ENCODE measurements at places on chromosomes 7 and 10. TPM values are rescaled to one million over a fixed set of nuclear protein-coding genes. Genes with fewer than 3 reads are reported as not detected.

Gene ADCYAP1R1
- total RNA-seq, result not detected

DNA sequence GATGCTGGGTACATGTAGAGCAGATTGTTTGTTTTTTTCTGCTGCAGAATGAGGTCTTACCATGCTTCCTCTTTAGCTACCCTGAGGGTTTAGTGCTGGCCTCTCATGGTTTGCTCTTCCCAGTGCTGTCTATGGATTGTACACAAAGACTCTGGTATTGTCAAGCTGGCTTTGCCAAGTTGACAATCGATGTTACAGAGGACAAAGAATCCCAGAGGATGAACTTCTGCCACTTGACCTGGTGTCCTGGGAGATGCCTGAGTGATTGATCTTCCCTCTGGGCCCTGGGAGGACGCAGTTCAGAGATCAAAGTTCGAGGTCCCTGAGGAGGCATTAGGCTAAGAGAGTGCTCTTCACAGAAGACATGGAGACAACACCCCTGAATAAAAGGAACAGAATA is 865.4 kb downstream of the CCSER2 start:
- peaks cover 7% of the 10 kb centered on the region for H3K4me1 ChIP-seq
- peaks cover 5% of the 10 kb centered on the region for H3K27me3 ChIP-seq
- DNase-seq, result no peak
- no peak overlapping the region for H3K4me3 ChIP-seq

- no peaks in the 10 kb centered on the region for H3K27me3 ChIP-seq
- DNase-seq, result no peak
- H3K4me1 ChIP-seq, result no peaks in the 10 kb centered on the region
- no peak overlapping the region for H3K27ac ChIP-seq
- H3K4me3 ChIP-seq, result no peak overlapping the region
- peaks cover 4% of the 10 kb centered on the region for H3K36me3 ChIP-seq
Measured at GRCh38 chr10:31977440-31978155, 49.0 kb upstream of the ARHGAP12 start.

Gene COL13A1
- 25.6 TPM for total RNA-seq

DNA sequence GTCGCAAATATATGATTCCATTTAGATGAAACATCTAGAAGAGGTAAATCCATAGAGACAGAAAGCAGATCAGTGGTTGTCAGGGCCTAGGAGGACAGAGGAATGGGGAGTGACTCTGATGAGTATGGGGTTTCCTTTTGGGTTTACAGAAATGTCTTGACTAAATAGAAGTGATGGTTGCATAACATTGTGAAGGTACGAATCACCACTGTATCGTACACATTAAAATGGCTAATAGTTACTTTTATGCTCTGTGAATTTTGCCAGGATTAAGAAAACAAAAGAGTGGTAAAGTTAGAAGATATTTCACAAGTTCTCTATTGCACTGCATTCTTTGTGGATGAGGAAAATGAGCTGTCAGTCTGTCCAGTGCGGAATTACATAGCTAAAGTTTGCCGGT is 407.4 kb downstream of the KCNMA1 start:
- H3K27me3 ChIP-seq, result no peaks in the 10 kb centered on the region
- peak overlapping the region; percentile 78 for H3K27ac ChIP-seq
- H3K4me1 ChIP-seq, result peaks cover 62% of the 10 kb centered on the region
- H3K36me3 ChIP-seq, result no peaks in the 10 kb centered on the region
- no peak overlapping the region for H3K4me3 ChIP-seq

Gene CTTNBP2
- total RNA-seq, result 2.9 TPM

DNA sequence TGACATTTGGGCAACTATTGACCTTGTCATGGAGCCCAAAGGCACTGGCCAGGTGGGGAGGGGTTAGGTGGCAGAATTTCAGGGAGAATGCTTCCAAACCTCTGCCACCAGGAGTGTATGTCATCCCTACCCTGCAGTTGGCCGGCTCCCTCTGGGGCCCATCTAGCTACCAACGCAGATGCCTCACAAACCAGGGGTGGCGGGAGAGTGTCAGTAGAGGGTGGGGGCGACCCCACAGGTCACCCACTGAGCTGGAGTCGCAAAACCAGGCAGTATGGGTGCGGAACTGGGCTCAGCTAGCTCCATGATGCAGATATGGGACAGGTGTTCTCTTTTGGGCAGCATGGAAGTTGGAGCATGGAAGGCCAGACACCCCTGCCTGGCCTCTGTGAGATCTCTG is 51.4 kb downstream of the FAM241B start:
- peaks cover 35% of the 10 kb centered on the region for H3K4me1 ChIP-seq
- no peak overlapping the region for H3K4me3 ChIP-seq
- no peak overlapping the region for H3K27ac ChIP-seq
- DNase-seq, result peak; percentile 75
- H3K27me3 ChIP-seq, result peaks cover 3% of the 10 kb centered on the region

Gene WNT16
- not detected for total RNA-seq

GRCh38 chr10:122021379-122021778 is 32.4 kb downstream of the TACC2 start:
- no peak overlapping the region for H3K4me3 ChIP-seq
- DNase-seq, result no peak

GRCh38 chr10:62735464-62736167 is 68.9 kb upstream of the ADO start:
- peaks cover 2% of the 10 kb centered on the region for H3K27me3 ChIP-seq
- no peaks in the 10 kb centered on the region for H3K4me1 ChIP-seq
- H3K36me3 ChIP-seq, result no peaks in the 10 kb centered on the region

- no peak for DNase-seq
- H3K36me3 ChIP-seq, result peaks cover 1% of the 10 kb centered on the region
- no peak overlapping the region for H3K27ac ChIP-seq
- H3K4me3 ChIP-seq, result no peak overlapping the region
Measured at GRCh38 chr10:31187607-31188210, 131.3 kb upstream of the ZEB1 start.
